Adrenal gland (tissue), 19 donors: ENCODE measurements at places on chromosomes 12 and 14.

GRCh38 chr12:6273541-6274230 is 36.8 kb upstream of the PLEKHG6 start:
- no peak for DNase-seq

GRCh38 chr12:9808504-9808903 is 18.8 kb upstream of the KLRF1 start:
- no peak for DNase-seq

GRCh38 chr12:66963901-66964300 is 285.0 kb upstream of the GRIP1 start:
- no peak for DNase-seq

GRCh38 chr12:29026419-29026818 is 122.7 kb upstream of the FAR2 start:
- no peak for DNase-seq

DNA sequence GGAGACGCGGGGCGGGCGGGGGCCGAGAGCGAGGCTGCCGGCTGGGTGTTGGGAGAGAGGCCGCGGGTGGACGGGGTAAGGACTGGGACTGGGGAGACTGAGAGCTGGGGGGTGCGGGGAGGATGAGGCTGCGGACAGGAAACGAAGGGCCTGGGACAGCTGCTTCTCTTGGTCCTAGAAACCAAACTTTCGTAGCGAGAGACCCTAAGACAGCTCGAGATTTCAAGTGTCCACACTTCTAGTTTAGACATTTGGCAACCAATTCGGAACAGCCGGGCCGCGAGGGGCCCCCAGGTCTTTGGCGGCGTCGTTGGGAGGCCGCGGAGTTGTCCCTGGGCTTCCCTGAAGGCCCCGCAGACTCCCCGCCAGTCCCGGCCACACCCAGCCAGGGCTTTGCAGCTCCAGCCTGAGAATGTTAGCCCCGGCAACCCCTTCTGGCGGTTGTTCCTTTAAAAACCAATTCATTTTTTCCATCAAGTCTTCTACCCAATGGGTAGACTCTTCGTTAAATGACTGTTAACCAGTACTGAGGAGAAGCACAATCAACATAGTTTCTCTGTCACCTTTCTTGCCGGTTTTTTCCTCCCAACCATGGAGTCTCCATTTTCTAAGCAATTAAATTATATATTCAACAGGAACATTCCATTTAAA is 11.5 kb downstream of the NKX2-1 start:
- DNase-seq = no peak

DNA sequence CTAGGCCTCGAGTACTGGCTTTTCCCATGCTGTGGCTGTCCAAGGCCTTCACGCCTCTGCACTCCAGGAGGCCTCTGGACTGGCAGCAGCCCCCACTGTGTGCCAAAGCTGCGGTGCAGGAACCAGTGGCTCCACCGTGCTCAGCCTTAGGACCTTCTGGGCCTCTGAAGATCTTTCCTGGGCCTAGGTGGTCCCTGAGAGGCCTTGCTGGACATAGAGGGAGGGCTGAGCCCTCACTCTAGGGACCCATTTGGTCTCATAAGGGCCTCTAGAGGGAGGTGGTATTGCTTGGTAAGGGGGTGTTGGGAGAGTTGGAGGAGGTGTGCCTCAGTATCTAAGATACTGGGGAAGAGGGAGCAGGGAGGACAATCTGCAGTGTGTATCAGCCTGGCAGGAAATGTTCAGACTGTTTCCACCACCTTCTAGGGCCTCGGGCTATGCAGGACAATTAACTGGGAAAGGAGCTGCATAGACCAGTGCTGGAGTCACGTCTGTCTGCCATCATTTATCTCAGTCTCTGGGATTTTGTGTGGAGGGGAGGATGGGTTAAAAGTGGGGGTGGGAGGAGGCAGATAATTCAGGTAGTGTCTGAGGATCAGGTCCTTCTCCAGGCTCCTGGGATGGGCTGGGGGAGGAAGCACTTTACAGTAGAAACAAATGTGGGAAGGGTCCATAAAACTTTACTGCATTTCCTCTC is 2.9 kb downstream of the HOXC5 start:
- DNase-seq = no peak

DNA sequence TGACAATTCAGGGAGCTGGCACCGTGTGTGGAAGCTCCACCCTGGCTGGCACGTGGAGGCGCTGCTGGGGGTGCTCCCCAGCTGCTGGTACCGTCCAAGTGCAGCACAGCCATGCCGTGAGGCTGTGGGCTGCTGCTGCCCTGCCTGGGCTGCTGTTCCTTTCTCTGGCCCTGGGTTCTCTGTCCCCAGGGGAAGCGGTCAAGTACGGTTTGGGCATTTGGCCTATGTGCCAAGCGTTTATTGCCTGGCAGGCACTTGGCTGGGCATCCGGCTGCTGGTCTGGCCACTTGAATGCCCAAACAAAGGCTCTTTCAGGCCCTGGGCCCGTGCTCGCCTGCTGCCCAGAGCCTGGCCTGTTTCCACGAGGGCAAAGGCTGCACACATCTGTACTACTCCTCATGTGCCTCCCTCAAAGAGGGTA is 39.6 kb downstream of the RHOF start:
- no peak for DNase-seq

GRCh38 chr12:115213118-115213517 is 529.1 kb upstream of the TBX3 start:
- DNase-seq = no peak

DNA sequence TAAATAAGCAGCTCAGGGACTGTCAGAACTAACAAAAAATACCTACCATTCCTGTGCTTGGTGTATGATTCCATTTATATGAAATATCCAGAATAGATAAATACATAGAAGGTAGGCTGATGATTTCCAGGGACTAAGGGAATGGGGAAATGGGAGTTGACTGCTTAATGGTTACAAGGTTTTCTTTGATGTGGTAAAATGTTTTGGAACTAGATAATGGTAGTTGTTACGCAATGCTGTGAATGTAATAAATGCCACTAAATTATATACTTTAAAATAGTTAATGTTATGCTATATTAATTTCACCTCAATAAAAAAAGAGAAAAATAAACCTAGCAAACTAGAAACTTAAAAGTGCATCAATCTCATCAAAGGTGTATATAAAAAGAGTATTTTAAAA is 41.1 kb downstream of the CEP83 start:
- DNase-seq = no peak

GRCh38 chr14:57355081-57355800 is 35.1 kb upstream of the NAA30 start:
- no peak for DNase-seq

GRCh38 chr12:42759622-42760273 is 170.2 kb upstream of the PRICKLE1 start:
- DNase-seq = peak; percentile 15

GRCh38 chr12:90546511-90546910 is 408.5 kb downstream of the CCER1 start:
- no peak for DNase-seq

DNA sequence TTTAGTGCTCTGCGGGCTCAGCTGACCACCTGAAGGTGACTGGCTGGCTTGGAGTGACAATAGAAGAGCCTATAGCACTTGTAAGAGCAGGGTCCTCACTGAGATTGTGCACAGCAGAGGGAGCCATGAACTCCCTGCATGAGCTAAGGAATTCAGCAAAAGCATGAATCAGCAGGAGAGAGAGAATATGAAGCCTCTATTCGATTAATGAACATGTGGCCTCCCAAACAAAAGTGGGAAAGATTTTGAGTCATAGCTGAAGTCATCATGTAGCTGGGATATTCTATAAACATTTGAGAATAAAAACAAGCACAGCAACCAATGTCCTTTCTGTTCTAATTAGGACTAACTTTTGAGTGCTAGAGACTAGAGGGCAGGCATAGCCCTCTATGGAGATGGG is 626.6 kb downstream of the DIO2 start:
- peak; percentile 25 for DNase-seq

DNA sequence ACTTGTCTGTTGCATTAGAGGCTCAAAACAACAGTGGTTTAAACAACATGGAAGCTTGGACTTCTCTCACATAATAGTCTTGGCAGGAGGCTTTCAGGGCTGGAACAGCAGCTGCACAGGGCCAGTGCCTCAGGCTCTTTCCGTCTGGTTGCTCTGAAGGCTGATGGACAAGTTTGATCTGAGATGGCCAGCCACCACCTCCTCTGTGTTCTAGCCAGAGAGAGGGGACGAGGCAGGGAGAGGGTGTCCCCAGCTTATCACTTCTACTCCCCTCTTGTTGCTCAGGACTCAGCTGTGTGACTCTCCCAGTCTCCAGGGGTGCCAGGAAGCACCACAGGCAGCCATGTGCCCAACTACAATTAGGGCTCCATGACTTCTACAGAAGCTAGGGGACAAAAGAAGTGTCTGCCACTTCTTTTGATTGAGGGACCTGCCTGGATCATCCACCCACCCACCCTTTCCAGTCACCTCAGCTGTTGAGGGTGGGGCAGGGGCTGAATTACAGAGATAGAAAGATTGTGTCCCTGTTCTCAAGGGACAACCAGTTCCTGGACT is 46.6 kb downstream of the SMIM41 start:
- DNase-seq = no peak

GRCh38 chr12:56687223-56688128 is 608 bp downstream of the PTGES3 start:
- DNase-seq = peak; percentile 72

GRCh38 chr12:51866762-51867161 is 18.2 kb upstream of the FIGNL2 start:
- no peak for DNase-seq

- no peak for DNase-seq
Observed at GRCh38 chr12:33825986-33826602, 196.2 kb upstream of the ALG10 start.

DNA sequence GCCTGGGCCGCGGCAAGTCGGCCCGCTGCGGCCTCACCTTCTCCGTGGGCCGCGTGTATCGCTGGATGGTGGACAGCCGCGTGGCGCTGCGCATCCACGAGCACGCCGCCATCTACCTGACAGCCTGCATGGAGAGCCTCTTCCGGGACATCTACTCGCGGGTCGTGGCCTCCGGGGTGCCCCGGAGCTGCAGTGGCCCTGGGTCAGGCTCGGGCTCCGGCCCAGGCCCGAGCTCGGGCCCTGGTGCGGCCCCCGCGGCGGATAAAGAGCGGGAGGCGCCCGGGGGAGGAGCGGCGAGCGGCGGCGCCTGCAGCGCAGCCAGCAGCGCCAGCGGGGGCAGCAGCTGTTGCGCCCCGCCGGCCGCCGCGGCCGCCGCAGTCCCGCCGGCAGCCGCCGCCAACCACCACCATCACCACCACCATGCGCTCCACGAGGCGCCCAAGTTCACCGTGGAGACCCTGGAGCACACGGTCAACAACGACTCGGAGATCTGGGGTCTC is 226.2 kb upstream of the CRY1 start:
- no peak for DNase-seq

DNA sequence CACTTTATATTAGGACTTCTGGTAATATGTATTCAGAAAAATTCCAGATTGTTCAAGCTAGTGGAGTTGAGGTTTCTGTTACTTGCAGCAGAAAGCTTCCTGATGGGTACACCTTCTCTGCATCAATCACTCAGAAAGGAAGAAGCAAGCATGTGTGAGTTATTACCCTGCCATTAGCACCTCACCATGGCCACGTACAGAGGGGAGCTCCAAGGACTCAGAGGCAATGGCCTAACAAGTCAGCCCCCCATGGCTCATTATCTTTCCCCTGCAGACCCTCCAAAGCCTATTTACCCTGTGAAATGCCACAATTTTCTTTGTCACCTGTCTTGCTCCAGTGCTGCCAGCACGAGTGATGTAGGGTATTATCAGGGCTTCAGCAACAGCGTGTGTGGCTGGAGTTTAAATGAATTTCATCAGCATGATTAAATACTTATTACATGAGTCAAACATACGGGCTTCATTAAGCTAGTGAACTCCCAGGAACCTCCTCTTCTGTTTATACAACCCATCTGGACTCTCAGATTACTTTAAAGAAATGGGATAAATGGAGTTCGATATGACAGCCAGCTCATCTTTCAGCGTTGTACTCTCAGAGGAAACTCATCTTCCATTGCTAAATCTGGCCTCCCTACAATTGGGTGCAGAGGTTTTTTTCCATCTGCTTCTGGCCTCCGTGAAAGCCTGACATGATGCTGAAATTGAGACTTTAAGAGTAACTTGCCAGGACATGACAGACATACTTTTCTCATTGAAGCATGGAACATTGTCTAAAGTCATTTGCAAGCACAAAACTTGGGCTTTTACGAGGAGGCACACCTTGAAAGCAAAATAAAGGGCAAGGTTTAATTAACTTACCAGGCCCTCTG is 135.9 kb downstream of the TMEM30B start:
- DNase-seq = no peak

DNA sequence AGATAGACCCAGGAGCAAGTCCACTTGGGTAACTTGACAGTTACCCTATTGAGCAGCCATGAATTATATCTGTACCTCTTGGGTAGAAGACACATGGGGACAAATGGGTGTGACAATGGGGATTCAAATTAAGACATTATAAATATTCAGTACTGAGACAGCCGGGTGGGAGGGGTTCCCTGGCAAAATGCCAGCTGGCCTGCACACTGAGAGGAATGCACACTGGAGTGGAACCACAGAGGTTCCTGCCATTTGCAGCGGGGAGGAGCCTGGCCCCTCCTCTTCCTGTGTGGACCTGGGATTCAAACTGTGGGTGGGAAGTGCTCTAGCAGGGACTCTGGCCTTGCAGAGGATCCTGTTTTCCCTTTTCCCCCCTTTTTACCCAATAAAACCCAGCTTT is 118.7 kb upstream of the CDKN3 start:
- DNase-seq = no peak

- DNase-seq = no peak
Observed at GRCh38 chr12:99476956-99477355, 170.6 kb upstream of the GARIN6 start.

DNA sequence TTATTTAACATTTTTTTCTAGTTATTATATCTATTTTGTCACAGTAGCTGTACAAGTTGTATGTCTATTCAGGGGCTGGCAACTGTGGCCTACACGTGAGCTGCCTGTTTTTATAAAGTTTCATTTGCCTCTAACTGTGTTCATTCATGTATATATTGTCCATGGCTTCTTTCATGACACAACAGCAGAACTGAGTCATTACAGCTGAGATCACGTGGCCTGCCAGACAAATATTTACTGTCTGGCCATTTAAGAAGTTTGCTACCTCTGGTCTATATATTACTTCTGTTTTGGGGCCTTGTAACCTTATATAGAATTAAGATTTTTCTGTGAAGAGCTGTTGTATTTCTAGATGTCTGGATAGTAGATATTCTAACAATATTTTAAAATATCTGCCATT is 37.9 kb downstream of the KIAA0586 start:
- no peak for DNase-seq

- no peak for DNase-seq
Observed at GRCh38 chr14:90387206-90387760, 9.5 kb upstream of the CALM1 start.
